ENCODE measurements at places on chromosomes 3 and 15. TPM values are rescaled to one million over a fixed set of nuclear protein-coding genes. Genes with fewer than 3 reads are reported as not detected.

DNA sequence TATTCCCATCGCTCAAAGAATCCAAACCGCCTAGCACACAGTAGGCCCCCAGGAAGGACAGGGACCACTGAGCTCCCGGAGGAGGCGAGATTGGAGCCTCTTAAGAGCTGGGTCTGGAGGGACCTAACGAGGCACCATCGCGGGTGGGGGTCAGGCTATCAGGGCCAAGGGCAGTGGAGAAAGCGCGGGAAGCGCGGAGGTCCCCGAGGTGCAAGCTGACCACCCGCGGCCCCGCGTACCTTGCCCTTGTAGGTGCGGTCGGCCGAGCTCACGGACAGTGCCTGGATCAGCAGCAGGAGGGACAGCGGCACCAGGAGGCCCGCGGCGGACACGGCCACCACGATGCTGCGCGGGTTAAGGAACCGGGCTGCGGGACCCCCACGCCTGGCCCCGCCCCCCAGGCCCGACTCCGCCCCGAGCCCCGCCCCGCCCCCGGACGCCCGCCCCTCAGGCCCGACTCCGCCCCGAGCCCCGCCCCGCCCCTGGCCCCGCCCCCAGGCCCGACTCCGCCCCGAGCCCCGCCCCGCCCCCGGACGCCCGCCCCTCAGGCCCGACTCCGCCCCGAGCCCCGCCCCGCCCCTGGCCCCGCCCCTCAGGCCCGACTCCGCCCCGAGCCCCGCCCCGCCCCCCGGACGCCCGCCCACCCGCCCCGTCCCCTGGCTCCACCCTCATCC is 3.9 kb downstream of the ZDHHC19 start:
- ATAC-seq = peak; percentile 42

Gene SLC15A2
- 3.8 TPM for total RNA-seq

Gene PRICKLE2
- 6.0 TPM for total RNA-seq

GRCh38 chr3:123283657-123284398 is 82.1 kb downstream of the SEC22A start:
- ATAC-seq = no peak

DNA sequence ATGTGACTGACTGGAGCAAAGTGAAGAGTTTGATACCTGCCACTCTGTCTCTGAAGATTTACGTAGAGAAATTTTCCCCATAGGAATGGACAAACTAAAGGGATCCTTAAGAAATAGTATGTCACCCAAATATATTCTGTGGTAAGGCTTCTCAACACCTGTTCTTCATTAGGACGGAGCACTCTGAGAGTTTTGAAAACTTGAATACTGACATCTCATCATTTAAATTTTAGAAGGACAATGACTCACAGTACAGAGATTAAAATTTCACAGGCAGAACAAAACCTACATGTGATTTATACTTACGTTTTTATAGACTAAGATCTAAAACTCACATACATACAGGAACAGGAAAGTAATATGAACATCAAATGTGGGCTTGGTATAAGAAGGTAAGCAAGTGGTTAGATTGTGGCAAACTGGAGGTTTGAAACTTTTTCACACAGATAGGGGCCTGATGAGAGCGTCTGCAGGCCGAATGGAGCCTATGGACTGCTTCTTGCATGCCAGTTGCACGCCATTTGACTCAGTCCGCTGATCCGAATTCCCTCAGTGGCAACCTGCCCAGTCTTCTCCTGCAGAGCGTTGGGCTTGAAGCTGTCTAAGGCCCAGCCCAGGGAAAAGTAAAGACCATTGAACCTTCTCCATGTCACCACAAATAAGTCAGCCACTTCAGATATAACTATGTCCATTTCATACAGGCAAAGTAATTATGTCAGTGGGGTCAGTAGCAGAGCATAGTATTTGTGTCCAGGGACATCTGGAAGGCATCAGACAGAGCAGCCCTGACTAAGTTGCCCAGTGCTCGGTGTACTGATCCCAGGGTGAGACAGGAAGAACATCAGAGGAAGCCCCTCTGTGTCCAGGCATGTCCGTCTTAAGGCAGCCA is 45.7 kb downstream of the ZBTB38 start:
- no peak for ATAC-seq

- no peak for ATAC-seq
Observed at GRCh38 chr15:98375513-98376340, 272.6 kb upstream of the IGF1R start.

Gene UQCC5
- total RNA-seq = 17.6 TPM

GRCh38 chr3:28612232-28612631 is 263.6 kb upstream of the AZI2 start:
- no peak for ATAC-seq

Gene NR1I2
- total RNA-seq = not detected

DNA sequence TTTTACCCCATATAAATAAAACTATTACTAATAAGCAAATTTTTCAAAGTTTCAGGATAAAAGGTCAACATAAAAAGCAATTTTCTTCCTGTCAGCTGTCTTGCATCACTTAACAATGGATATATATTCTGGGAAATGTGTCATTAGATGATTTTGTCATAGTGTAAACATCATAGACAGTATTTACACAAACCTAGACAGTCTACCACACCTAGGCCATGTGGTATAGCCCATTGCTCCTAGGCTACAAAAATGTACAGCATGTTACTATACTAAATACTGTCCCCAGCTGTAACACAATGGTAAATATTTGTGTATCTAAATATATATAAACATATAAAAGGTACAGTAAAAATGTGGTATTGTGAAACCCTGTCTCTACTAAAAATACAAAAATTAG is 156.7 kb downstream of the ANO10 start:
- peak; percentile 84 for ATAC-seq

Gene C3orf38
- 15.1 TPM for total RNA-seq

DNA sequence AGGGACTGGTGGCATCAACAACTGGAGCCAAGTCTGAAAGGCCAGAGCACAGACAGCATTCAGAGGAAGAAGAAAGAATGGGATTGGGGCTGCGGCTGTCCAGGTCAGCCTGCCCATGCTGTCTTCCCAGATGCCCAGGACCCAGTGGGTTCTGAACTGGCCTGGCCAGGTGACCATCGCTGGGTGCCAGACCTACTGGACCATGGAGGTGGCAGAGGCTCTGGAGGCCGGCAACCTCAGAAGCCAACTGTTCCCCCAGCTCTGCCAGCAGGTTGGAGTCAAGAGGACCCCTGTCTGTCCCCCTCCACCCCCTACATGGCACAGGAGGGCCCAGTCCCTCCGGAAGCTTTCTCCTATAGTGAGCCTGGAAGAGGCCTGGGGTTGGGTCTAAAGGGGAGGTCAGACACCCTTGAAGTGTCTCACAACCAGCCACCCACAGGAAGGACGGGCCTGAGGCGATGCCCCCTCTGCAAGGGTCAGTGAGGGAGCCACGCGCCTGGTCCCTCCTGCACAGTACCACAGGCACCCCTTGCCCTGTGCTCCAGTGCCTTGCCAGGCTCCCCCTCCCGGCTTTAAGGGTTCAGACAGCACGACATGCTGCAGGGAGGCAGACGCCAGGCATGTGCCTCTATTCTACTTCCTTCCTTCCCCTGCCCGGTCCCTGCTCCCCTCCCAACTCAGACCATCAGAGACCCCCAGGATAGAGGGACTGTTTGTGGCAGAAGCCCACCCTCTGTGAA is 43.2 kb downstream of the DNAH1 start:
- ATAC-seq = no peak

DNA sequence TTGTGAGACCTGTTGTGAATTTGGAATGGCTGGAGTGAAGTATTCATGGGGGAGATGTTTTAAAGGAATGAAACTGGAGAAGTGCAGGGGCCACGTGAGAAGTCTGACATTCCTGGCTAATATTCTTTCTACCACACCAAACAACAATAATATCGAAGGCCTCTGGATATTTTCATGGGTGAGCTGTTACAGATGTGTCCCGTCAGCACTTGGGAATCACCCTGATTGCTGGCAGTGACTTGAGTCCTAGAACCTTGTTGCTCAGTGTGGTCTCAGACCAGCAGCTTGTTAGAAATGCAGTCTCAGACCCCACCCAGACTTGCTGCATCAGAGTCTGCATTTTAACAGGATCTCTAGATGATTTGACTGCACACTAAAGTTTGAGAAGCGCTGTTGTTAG is 113.8 kb downstream of the ITPR1 start:
- ATAC-seq = no peak

DNA sequence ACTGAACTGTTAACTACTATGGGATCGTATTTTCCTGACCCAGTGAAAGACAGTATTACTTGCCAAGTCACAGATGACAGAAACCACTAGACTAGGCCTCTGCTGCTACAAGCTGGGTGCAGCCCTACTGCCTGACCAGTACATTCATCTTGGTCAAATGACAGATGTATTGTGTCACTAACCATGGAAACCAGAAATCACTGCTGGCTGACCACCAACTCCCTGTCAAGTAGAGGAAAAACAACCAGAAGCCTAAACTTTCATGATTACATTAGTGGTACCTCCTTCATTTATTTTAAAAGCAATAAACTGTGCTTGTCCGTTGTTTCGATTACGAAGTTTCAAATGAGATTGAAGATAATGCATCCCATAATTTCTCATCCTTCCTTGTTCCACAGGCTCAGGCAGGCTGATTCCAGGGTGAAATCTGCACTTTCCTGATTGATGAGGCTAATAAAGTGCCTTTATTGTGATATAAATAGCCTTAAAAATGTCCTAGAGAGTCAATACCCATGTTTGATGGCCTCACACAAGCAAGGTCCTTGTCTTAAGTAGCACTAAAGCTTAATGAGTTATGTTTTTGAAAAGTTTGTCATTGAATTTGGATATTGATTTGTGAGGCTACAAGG is 309.7 kb downstream of the LSAMP start:
- ATAC-seq = peak; percentile 29

- no peak for ATAC-seq
Observed at GRCh38 chr3:102034639-102035451, 185.5 kb downstream of the NFKBIZ start.

Gene ADPGK
- total RNA-seq = 23.4 TPM

DNA sequence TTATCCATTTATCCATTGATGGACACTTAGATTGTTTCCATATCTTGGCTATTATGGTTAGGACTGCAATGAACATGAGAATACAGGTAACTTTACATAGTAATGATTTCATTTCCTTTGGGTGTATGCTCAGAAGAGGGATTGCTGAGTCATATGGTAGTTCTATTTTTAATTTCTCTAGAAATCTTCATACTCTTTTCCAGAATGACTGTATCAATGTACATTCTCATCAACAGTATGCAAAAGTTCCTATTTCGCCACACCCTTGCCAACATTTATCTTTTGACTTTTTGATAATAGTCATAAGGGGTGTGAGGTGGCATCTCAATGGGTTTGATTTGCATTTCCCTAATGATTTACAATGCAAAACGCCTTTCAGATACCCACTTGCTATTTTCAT is 6.2 kb upstream of the NIPA1 start:
- ATAC-seq = no peak

GRCh38 chr15:74857082-74857655 is 14.2 kb upstream of the ULK3 start:
- peak; percentile 23 for ATAC-seq

All from esophagus mucosa (tissue), 1 donor.